Stimulated activated CD4-positive, alpha-beta T cell treated with anti-CD3 and anti-CD28 coated beads, Interleukin-1b, Interleukin-23, amount 100 ng/mL, for 24 hours (primary cell): ENCODE measurements at places on chromosomes 3 and 15.

- DNase-seq: no peak
Observed at GRCh38 chr3:31103181-31103580, 208.7 kb upstream of the GADL1 start.

GRCh38 chr15:56989411-56989924 lies 71.0 kb downstream of the TCF12 start:
- DNase-seq: no peak

DNA sequence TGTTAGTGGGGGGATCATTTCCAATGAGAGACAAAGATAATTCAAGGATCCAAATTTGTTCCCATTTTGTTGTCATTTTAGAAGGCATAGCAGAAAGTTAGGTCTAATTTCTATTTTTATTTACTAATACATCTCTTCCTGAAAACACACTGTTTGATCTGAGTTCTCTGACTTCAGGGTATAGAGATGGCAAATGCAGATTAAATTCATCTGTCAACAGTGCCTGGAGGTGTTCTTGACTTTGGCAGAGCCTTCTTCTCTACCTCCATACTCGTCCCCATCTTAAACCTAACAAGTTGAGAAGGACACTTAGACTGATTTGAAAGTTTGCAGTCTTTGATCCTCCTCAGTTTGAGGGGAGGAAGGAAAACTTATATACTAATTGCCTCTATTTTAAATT lies 308.2 kb downstream of the SOX2 start:
- no peak for DNase-seq

GRCh38 chr3:10206166-10206511 lies 41.4 kb downstream of the IRAK2 start:
- no peak for DNase-seq

DNA sequence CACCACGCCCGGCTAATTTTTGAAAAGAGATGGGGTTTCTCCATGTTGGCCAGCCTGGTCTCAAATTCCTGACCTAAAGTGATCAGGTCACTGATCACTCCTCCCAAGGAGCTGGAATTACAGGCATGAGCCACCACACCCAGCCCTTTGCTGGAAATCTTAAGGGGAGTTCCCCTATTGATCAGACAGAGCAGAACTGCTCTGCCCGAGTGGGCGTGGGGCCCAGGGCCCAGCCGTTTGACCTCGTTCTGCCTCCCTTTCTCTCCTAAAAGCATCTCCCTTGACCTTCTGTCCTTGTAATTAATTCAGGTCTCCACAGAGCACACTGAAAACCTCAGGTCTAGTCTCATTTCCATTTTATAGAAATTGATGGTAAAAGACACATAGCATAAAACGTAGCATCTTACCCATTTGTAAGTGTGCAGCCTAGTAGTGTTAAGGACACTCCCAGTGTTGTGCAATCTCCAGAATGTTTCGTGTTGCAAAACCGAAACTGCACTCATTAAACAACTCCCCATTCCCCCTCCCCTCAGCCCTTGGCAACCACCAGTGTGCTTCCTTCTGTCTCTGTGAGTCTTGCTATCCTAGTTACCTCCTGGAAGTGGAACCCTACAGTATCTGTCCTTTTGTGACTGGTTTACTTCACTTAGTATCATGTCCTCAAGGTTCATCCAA lies 89.3 kb downstream of the SLCO3A1 start:
- no peak for DNase-seq

- no peak for DNase-seq
Observed at GRCh38 chr3:10712121-10712520, 103.9 kb upstream of the SLC6A11 start.

DNA sequence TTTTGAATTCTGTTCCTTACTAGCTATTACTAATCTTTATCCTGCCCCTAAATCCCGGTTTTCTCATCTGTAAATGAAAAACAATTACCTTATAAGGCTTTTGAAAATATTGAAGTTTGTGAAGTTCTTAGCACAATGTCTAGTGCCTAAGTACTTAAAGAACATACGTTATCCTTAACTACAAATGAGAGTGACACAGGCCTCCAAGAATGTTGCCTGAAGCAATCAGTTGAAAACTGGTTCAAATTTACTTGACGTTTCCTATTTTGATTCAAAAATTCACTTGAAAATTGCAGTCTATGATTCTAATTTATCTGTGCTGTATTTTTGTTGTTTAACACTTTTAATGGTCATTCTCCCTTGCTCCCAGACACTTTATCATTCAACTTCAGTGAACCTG lies 3.2 kb downstream of the SENP7 start:
- no peak for DNase-seq

DNA sequence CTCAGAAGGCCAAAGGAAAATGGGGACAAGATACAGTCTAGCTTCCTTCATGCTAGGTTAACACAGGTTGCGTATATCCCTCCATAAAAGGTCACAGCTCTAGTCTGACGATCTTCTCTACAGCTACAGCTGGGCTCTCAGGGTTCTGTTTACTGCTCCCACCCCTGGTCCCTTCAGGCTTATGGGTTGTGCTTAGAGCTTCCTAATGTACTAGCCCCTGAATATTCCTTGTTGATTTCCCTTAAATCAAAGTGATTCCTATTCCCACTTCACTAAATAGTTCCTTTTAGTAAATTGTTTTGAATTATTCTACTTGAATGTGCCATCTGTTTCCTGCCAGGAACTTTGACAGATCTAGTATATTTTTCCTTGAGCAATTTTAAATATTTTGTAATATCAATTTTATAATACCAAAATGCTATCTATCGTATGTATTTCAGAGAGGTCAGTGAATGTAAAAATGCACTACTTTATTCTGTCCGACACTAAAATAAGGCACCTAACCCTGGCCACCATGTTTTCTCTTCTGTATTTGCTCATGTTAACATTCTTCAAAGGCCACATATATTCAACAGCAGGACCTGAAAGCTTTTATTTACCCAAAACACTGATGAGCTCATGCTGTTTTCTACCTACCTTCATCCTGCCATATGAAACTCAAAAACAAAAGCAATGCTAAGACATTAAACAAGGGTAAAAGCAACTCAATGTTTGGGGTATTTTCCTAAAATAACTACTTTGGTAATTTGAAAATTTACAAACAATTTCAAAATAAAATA lies 92.8 kb upstream of the TGFBR2 start:
- no peak for DNase-seq

GRCh38 chr3:42739401-42740158 lies 33.5 kb downstream of the CCDC13 start:
- no peak for DNase-seq

- DNase-seq: no peak
Observed at GRCh38 chr3:128742821-128743594, 17.0 kb downstream of the RAB7A start.
